ENCODE measurements at places on chromosomes 3 and 15. TPM values are rescaled to one million over a fixed set of nuclear protein-coding genes. Genes with fewer than 3 reads are reported as not detected.

GRCh38 chr3:31777887-31778286, 203.2 kb downstream of the OSBPL10 start:
- no peak for DNase-seq

GRCh38 chr3:114192136-114192535, 13.3 kb upstream of the DRD3 start:
- no peak for DNase-seq

- DNase-seq: peak; percentile 62
These were observed 6.9 kb downstream of the NEK11 start for GRCh38 chr3:131033480-131034080.

DNA sequence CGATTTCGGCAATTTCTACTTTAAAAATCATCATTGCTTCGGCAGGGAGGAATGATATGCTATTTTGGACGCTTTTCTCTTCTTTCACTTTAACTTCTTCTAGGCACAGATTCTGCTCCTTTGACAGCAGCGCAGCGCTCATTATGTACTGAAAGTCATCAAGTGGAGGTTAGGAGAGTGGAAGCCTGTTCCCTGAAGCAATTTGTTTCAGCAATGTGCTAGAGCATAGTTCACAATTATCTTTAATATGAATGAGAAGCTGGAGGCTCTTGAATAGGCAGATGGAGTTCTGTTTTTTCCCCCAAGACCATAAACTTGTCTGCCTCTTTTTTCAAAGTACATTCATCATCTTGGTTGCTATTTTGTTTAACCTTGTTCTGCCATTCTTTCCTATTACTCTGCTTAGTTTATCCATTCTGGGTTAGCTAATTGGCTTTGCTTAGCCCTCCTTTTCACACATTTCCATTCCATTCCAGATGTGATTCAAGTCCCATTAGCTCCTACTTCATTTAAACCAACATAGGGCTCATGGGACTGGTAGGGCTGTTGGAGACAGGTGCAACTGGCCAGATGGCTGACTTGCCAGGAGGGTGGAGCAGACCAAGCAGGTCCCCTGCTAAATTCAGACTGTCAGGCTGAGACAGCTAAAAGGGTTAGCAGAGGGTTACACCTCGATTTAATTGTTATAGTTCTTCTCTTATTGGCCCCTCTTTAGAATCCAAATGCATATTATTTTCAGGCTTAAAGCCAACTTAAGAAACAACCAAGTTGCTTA, 534.7 kb upstream of the CBLB start:
- DNase-seq: no peak

DNA sequence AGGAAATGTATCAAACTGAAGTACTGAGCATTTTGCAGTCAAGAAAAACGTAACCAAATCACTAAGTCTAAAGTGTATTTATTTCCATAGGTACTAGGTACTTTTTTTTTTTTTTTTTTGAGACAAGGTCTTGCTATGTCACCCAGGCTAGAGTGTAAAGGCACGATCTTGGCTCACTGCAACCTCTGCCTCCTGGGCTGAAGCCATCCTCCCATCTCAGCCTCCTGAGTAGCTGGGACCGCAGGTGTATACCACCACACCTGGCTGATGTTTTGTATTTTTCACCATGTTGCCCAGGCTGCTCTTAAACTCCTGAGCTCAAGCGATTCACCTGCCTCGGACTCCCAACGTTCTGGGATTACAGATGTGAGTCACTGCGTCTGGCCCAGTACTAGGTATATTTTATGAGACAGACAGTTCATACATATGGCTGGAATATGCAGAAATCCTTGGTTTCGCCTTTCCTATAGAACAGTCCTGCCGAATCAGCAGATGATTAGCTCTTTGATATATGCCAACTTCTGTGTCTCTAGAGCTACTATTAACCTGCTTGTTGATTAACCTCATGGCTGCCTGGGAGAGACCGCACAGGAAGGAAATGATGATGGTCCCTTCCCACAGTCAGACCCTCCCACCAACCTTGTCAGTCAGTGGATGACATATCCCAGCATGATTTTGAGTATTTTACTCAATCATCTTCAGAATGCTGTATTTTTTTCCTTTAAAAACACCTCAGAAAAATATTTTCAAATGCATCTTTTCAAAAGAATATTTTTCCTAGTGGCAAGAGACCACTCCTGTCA, 32.3 kb downstream of the TMOD3 start:
- DNase-seq: no peak

DNA sequence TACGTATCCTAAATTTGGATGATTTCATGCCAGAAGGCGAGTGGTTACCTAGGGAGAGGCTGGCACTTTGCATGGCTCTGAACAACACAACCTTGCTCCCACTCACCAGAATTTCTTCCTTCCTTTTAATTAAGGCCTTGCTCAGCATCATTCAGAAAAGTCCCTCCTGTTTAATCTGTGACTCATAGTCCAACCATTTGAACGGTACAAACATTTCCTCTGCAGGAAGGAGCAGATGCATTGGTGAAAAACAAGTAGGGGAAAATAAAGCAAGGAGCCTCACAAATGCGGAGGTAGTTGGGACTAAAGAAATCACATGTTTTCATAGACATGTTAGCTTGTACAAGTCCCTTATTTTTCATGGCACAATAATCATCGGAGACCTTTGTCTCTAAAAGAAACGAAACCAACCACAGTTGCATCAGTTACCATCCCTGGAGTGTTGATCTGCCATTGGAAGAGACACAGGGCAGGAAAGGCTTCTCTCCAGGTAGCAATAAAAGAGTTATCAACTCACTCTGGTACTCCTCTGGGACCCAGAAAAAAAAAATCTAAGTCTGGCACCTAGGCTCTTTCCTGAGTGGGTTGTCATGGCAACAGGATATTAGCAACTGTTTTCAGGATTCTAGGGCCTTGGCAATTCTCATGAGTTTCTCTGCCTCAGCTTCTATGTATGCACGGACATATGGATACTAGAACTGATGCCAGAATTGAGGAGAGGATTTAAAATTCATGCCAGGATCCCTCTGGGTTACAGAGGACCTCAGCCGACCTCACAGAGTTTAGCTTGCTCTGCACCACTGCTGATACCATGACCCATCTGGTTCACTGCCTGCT, 255.4 kb upstream of the ARPP21 start:
- no peak for DNase-seq

GRCh38 chr3:50263478-50264382, 5.2 kb upstream of the SEMA3B start:
- DNase-seq: no peak

DNA sequence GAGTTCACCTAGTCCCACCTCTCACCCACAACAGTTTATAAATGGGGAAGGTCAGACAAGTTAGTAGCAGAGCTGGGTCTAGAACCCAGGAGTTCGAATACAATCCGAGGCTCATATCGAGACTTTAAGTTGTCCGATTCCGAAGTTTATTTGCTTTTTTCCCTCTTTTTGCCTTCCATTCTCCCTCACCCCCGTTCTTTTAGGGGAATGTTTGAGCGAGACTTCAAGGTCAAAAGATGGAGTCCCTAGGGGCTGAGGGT, 7.3 kb downstream of the BCL6 start:
- DNase-seq: no peak

DNA sequence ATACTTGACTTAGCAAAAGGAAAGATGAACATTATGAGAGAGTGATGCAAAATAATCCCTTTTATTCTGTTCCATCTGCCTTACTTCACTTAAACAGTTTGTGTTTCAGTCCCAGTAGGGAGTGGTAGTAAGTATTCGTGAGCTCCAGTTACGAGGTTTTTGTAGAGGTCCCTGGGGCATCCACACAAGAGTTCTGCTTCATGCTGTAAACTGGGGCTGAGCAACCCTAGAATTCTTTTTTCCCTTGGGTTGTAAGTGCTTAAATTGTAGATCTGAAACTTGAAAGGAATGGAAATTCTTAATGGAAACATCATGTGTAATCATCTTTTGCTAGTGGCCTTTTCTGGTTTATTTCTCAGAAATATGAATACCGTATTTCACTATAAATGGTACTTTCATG, 79.5 kb downstream of the SEMA6D start:
- DNase-seq: no peak

DNA sequence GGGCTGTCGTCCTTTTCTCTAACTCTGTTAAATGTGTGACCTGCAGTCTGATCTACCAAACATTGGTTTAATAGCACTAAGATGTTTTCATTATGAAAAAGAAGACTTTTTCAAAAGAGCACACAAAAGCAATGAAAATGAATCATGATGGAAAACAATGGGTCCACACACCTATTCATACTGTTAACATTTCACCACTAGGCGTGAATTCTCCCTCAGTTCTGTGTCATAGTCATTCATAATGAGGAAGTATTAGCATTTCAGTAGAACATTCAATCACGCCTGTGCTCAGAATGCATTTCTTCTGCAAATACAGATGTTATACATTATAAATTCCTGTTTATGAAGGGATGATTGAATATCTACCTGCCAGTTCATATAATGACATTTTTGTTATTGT, 35.9 kb downstream of the EIF4E3 start:
- DNase-seq: no peak

DNA sequence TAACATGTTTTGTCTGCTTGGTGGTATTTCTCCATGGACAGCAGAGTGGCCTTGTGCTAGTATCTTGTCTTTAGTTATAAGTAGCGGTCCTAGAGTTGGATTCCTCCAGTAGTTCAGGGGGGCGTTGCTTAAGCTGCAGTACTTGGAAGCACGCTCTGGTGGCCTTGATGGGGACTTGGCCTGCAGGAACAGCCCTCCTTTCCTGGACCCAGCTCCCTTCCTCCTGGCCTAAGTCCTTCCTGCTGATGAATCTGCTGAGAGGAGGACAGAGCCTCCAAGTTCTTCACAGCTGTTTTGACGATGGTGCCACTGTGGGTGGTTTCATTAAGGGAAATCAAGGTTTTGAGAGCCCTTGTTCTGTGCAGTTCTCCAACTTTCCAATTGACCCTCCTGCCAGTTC, 38.6 kb upstream of the SEC22A start:
- DNase-seq: no peak

DNA sequence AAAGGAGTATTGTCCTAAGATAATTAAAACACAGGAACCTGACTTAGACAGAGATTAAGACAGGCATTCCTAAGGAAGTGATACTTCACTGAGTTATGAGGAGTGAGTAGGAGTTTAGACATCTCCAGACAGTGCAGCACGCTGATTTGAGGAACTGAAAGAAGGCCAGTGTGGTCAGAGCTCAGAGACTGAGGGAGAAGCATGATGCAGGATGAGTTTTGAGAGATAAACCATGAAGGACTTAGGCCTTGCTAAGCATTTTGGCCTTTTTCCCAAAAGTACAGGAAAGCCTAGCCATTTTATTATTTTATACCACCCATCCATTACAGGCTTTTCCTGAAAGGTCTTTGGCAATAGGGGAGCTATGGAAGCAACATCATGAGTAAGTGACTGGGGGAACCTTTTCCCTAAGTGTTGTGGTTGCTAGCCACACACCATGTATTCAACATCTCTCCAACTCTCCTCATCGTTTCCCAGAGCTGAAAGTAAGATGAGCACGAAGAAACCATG, 375.6 kb upstream of the TPRG1 start:
- DNase-seq: peak; percentile 40

- DNase-seq: no peak
These were observed 68.8 kb downstream of the IL1RAP start for GRCh38 chr3:190582667-190583066.

DNA sequence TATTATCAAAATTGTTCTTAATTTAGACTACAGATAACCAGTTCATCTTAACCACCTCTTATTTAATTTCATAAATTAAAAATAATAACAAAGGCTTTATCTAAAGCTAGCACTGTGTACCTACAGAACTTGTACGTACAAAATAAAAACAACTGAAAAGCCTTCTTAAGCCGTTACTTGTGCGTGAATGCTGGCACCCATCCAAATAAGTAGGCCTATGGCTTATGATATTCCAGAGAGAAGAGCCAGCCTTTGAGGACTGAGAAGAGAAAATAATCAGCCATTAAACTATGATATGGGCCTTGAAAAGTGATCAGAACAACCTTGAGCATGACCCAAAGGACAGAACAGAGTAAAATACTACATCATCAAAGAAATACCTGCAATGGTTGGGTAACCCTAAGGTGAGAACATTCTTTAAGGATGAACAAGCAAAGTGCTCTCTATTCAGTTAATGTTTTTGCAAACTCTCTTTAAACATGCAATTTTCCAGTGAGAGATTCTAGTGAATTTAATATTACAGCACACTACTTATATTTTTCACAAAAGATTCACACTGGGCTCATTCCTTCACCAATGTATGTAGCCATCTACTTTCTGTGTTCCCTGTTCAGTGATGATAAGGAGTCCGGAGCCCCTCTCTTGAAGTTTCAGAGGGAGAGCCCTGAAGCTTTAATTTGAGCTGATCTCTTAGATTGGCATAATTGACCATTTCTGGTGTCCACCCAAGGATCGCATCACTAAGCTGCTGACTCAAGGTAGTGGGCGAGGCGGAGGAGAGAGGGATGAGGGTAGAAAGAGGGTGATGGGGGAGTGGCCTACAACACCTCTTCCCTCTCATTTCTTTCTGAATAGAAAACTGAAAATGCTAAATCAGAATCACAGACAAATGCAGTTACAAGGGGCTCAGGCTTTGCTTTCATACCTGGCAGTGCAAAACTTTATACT, 7.7 kb upstream of the ACTC1 start:
- DNase-seq: no peak

GRCh38 chr15:79682851-79683288, 213.9 kb downstream of the MTHFS start:
- DNase-seq: no peak

DNA sequence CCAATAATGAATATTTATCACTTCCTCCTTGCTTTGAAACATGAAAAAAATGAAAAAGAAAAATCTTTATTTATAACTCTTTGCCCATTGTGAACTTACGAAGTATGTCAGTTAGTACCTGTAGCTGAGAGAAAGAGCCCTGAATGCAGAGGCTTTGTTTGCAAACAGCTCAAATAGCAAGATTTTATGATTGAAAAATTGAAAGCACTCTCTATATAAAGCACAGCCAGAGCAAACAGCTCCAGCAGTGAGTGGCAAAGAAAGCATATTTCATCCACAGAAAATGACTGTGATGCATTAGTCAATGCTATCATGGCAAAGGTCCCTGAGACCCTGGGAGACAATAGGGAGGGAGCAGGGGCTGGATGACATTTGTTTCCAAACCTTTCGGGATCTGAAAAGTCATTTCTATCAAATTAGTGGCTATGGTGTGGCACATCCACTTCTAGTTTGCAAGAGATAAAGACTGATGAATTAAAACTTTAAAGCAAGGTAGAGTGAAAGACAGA, 576.1 kb downstream of the OTOL1 start:
- DNase-seq: no peak

DNA sequence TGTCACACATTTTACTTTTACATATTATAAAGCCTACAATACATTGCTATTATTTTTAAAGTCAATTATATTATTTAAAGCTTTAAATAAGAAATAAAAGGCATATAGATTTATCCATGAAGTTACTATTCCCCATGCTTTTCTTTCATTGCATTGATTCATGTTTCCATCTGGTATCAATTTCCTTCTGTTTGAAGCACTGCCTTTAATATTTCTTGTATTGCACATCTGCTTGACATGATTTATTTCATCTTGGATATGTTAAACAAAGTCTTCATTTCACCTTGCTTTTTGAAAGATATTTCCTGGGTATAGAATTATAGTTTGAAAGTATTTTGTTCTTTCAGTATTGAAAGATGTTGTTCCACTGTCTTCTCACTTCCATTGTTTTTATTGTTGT, 174.3 kb upstream of the MBNL1 start:
- DNase-seq: no peak

- no peak for DNase-seq
These were observed 35.6 kb upstream of the PPP4R2 start for GRCh38 chr3:72960812-72961518.

- DNase-seq: no peak
These were observed 443.7 kb downstream of the EPHA6 start for GRCh38 chr3:97257942-97258697.

- DNase-seq: no peak
These were observed 134.0 kb downstream of the IL5RA start for GRCh38 chr3:2976212-2976611.

Gene TMPRSS7
- polyA plus RNA-seq: not detected

Measured in B cell (primary cell).